Gastrocnemius medialis (tissue), 4 donors: ENCODE measurements at places on chromosomes 5 and 9. TPM values are rescaled to one million over a fixed set of nuclear protein-coding genes. Genes with fewer than 3 reads are reported as not detected.

DNA sequence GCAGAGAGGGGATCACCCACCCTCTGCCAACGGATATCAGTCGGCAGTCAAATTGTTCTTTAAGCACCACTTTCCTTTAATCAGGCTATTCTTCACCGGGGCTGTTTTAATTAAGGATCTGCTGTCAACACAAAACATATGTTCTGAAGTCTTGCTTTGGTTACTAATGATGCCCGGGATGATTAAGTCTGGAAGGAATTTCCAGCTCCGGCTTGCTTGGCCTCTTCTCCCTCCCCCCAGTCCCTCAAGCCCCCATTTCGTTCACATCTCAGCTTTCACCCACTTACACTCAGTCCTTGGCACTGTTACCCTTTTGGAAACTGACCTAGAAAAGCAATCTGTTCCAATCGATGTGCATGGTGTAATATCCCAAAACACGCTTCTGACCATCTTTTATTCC lies 74.7 kb downstream of the MSX2 start:
- DNase-seq: no peak
- H3K4me3 ChIP-seq: no peak overlapping the region
- no peak overlapping the region for H3K27ac ChIP-seq
- H3K4me1 ChIP-seq: no peaks in the 10 kb centered on the region
- H3K27me3 ChIP-seq: peaks cover 23% of the 10 kb centered on the region

DNA sequence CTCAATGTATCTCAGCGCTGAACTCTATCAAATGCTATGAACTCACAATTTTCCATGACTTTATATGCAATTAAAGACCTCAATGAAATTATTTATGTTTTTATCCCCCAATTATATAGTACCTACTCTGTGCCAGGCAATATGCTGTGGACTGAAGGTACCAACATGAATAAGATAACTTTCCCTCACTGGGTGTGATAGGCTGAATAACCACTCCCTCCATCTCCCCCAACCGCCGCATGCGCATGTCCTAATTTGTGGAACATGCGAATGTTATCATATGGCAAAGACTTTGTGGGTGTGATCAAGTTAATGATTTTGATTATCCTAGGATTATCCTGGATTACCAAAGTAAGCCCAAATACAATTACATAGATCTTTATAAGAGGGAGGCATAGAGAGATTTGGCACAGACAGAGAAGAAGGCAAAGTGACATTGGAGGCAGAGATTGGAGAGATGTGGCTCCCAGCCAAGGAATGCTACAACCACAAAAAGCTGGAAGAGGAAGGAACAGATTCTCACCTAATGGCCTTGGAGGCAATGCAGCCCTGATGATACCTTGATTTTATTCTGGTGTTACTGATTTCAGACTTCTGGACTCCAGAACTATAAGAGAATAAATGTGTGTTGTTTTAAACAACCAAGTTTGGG lies 149.1 kb upstream of the VCAN start:
- no peak overlapping the region for H3K4me3 ChIP-seq
- no peaks in the 10 kb centered on the region for H3K36me3 ChIP-seq
- no peak overlapping the region for H3K27ac ChIP-seq
- H3K4me1 ChIP-seq: no peaks in the 10 kb centered on the region
- no peaks in the 10 kb centered on the region for H3K27me3 ChIP-seq

GRCh38 chr9:98375138-98375726 lies 119.8 kb upstream of the TBC1D2 start:
- no peaks in the 10 kb centered on the region for H3K4me1 ChIP-seq
- H3K27me3 ChIP-seq: no peaks in the 10 kb centered on the region
- H3K4me3 ChIP-seq: no peak overlapping the region
- no peaks in the 10 kb centered on the region for H3K36me3 ChIP-seq
- DNase-seq: no peak

Gene BASP1
- 4.0 TPM for total RNA-seq
